ENCODE measurements at places on chromosomes 11 and 22. TPM values are rescaled to one million over a fixed set of nuclear protein-coding genes. Genes with fewer than 3 reads are reported as not detected.

C11orf16 gene
- polyA plus RNA-seq: 0.49 TPM

MOGAT2 gene
- polyA plus RNA-seq: not detected

ZP1 gene
- 1.0 TPM for polyA plus RNA-seq

FAM111A gene
- 5.5 TPM for polyA plus RNA-seq

OR52M1 gene
- polyA plus RNA-seq: not detected

RFPL2 gene
- polyA plus RNA-seq: 5.3 TPM

UPK2 gene
- polyA plus RNA-seq: 3.0 TPM

CHEK1 gene
- polyA plus RNA-seq: 24.5 TPM

OSM gene
- not detected for polyA plus RNA-seq

TMEM123 gene
- polyA plus RNA-seq: 70.0 TPM

OSBPL5 gene
- polyA plus RNA-seq: 5.5 TPM

HSD17B12 gene
- polyA plus RNA-seq: 34.9 TPM

APOL5 gene
- not detected for polyA plus RNA-seq

SEPTIN3 gene
- polyA plus RNA-seq: 289 TPM

ST14 gene
- polyA plus RNA-seq: 13.7 TPM

GPHA2 gene
- polyA plus RNA-seq: not detected

OR4C12 gene
- polyA plus RNA-seq: not detected

MMP7 gene
- 0.32 TPM for polyA plus RNA-seq

SCO2 gene
- 0.80 TPM for polyA plus RNA-seq

WT1 gene
- polyA plus RNA-seq: not detected

GNAZ gene
- 48.7 TPM for polyA plus RNA-seq

KRTAP5-8 gene
- not detected for polyA plus RNA-seq

LARGE2 gene
- 1.2 TPM for polyA plus RNA-seq

CCDC116 gene
- polyA plus RNA-seq: 0.24 TPM

HBD gene
- polyA plus RNA-seq: 1.5 TPM

CLDN5 gene
- 123 TPM for polyA plus RNA-seq

P2RX6 gene
- 3.5 TPM for polyA plus RNA-seq

APOBEC3B gene
- polyA plus RNA-seq: 49.9 TPM

IL18 gene
- 1.8 TPM for polyA plus RNA-seq

APOA4 gene
- polyA plus RNA-seq: not detected

ANGPTL5 gene
- not detected for polyA plus RNA-seq

OR4D6 gene
- not detected for polyA plus RNA-seq

CABP4 gene
- 4.8 TPM for polyA plus RNA-seq

SLC22A8 gene
- 1.7 TPM for polyA plus RNA-seq

NXPE4 gene
- not detected for polyA plus RNA-seq

OR10G4 gene
- polyA plus RNA-seq: not detected

PLCB3 gene
- polyA plus RNA-seq: 8.6 TPM

LDHAL6A gene
- not detected for polyA plus RNA-seq

SFI1 gene
- 11.4 TPM for polyA plus RNA-seq

LYVE1 gene
- 4.1 TPM for polyA plus RNA-seq

GRM5 gene
- 1.1 TPM for polyA plus RNA-seq

OR8G5 gene
- polyA plus RNA-seq: not detected

OR8D4 gene
- not detected for polyA plus RNA-seq

ARL14EP gene
- 5.8 TPM for polyA plus RNA-seq

LINC01488 gene
- polyA plus RNA-seq: not detected

TRIM21 gene
- polyA plus RNA-seq: 2.2 TPM
